NCI-H1436 (cell line): ENCODE measurements at places on chromosomes 5 and 9.

DNA sequence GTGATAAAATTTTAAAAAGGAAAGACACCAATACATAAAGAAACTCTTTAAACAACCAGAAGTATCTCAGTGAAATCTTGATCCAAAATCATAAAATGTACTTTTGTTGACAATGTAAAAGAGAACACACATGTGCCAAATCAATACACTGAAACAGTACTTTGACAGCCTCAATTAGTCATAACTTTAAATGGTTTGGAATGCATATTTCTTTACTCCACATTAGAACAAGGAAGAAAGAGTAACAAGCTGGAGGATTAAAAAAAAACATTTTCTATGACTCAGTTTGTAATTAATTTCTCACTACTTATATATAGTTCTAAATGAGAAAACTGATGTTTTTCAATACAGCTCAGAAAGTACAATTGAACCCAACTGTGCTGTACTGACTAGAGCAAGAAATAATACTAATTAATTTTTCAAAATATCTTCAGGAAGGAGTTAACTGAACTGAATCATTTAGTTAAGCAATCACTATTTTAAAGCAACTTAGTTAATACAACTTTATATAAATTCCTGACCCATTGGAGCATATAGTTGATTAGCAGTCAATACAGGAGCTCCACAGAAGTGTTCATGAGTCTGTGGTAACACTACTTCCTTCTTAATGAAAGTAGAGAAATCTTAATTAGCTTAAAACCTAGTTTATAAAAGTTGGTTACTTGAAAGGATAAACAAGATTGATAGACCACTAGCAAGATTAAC lies 101.0 kb downstream of the NR3C1 start:
- no peak for DNase-seq

DNA sequence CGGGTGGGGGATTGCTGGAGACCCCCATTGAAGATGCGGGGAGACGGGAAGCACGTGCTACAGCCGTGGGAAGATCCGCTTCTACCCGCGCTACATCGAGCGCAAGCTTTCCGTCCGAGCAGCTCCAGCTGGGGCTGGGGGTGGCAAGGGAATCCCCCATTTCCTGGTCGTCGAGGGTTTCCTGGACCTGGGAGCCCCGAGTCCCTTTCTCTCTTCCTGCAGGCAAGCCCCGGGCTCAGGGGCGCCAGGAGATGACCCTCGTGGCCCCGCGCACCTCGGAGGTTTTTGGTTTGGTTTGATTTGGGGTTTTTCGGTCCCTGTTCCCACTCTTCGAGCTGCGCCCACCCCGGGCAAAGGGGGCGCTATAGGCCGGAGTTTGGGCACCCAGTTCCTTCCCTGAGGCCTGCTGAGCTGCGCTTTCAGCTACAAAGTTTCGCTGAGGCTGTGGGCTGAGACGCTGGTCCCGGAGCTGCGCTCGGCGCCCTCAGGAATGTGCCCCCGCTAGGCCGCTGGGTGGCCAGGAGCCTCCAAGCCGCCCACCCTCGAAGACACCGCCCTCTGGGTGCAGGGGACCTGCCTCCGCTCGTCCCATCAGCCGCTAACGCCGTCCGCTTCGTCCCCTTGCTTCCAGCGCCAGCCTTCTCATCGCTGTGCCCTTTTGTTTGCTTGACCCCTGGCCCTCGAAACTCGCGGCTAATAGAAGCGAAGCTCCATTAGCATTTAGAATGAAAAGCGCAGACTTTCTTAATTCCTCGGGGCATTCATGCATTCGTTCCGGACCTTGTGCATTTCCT lies 2.9 kb downstream of the NR4A3 start:
- peak; percentile 61 for DNase-seq

GRCh38 chr9:86591472-86591871 lies 237.3 kb upstream of the TUT7 start:
- DNase-seq: no peak

- no peak for DNase-seq
These were observed 36.6 kb upstream of the FBXL7 start for GRCh38 chr5:15463231-15463980.

- DNase-seq: no peak
These were observed 14.7 kb downstream of the TRAF2 start for GRCh38 chr9:136900988-136901515.

- no peak for DNase-seq
These were observed 65.3 kb upstream of the SMC2 start for GRCh38 chr9:104028827-104029226.

- DNase-seq: no peak
These were observed 370.2 kb upstream of the CCNH start for GRCh38 chr5:87782916-87783315.

- DNase-seq: no peak
These were observed 28.0 kb upstream of the ERAP1 start for GRCh38 chr5:96835791-96836191.

- DNase-seq: no peak
These were observed 988.7 kb upstream of the ARRDC3 start for GRCh38 chr5:92371889-92372235.
